MCF 10A (cell line): ENCODE measurements at places on chromosomes 3 and 15.

GRCh38 chr3:50971487-50971924, 296.8 kb downstream of the DOCK3 start:
- DNase-seq = peak; percentile 59

GRCh38 chr15:91992945-91993344, 139.4 kb downstream of the SLCO3A1 start:
- no peak for DNase-seq

- peak; percentile 76 for DNase-seq
Observed at GRCh38 chr3:179558742-179559364, 3.9 kb upstream of the ACTL6A start.

- no peak for DNase-seq
Observed at GRCh38 chr15:65300924-65301441, 3.5 kb upstream of the RNU5B-1 start.

GRCh38 chr15:40511472-40512133, 40.8 kb downstream of the CHST14 start:
- DNase-seq = peak; percentile 48

GRCh38 chr3:151371526-151371925, 13.0 kb downstream of the P2RY12 start:
- no peak for DNase-seq

- peak; percentile 88 for DNase-seq
Observed at GRCh38 chr15:70023064-70023768, 74.5 kb downstream of the TLE3 start.

- DNase-seq = no peak
Observed at GRCh38 chr15:37133602-37134001, 33.3 kb upstream of the MEIS2 start.

DNA sequence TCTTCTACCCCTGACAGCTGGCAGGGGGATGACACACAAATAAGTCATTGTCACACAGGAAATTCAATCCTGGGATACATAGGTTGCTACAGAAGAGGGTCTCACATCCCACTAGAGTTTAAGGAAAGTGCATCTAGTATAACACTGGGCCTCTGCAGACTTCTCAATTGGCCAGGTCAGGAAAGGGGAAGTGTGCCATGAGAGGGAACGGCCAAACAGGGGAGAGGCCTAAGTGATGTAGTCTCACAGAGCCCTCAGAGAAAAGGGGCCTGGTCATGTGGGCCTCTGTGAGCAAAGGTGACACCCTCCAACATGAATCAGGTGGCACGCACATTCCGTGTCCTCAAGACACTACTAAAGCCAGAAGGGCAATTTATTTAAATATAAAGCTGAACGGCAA, 11.2 kb downstream of the ZXDC start:
- no peak for DNase-seq

DNA sequence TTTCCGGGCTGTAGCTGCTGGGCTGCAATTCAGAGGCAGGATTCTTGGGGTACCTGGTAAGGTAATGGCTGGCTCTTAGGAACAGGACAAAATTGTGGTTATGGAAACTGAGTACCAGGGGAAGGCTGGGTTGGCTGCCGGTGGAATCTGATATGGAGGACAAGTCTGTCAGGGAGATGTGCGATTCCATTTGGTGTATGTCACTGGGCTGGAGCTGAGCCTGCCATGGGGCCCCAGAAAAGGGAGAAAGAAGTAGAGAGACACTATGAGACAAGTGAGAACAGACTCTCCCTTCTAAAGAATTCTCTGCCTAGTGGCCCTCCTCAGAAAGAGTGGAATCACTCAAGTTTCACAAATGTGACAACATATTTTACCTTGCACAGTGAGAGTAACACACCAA, 368.2 kb upstream of the ROPN1 start:
- no peak for DNase-seq

DNA sequence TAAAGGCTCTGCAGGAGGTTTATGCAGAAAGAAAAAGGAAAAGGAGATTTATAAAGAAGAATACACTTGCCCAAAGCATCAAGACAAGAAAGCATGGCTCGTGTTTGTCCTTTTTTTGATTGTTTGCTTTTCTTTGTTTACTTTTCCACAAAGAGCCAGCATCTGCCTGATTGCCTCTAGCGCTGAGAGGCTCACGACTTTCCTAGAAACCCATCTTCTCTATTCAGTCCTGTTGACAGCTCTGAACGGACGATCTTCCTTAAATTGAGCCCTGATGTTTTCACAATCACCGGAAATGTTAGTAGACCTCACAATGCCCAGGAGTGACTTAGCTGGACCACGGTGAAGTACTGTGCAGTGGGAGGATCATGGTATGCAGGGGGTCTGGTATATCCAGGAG, 12.4 kb downstream of the GP5 start:
- DNase-seq = no peak

GRCh38 chr3:192570315-192570714, 157.0 kb downstream of the FGF12 start:
- no peak for DNase-seq

DNA sequence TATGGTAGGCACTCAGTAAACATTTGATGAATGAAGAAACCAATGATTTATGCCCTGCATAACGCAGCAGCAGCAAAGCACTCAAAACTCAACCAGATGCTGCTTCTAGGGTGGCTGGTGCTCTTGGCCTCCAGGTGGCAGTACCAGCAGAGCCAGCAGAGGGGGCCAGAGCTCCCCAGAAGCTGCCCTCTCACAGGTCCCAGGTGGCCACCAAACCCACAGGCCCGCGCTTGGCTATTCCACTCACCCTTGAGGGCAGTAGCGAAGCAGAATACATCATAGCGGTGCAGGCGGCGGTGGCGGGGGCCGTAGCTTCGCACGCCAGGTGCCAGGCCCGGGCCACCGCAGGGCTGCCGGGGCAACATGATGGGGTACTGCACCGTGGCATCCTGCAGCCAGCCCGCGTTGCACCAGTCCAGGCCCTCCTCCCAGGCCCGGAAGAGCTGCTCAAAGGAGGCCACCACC, 16.6 kb downstream of the HAPLN3 start:
- DNase-seq = peak; percentile 55

DNA sequence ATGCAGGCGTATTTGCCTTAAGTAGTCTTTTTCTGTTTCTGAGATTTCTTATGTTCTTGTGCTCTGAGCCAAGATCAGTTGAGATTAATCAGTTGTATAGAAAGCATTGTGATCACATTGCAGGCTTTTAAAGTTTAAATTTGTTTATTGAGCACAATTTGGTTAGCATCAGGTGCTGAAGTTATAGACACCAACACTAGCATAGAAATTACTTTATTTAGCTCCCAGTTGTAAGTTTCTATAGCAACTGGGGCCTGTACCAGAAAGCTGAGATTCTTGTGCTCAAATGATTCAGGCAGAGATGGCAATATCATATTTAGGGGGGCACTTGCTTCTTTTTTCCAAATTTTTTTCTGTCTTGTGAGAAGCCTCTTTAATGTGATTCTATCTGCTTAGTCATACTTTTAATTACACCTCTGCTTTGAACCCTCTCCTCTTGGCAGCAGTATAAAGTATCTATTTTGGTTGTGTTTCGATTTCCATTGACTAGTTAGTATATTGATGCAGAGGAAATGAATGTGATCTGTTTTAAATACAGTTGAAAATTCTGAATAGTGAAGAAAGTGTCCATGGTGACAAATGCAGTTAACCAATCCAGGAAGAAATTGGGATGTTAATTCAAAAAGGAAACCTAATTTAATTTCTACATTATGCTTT, 241.7 kb upstream of the GBE1 start:
- no peak for DNase-seq

GRCh38 chr15:71051539-71051938, 63.7 kb upstream of the THSD4 start:
- DNase-seq = no peak

DNA sequence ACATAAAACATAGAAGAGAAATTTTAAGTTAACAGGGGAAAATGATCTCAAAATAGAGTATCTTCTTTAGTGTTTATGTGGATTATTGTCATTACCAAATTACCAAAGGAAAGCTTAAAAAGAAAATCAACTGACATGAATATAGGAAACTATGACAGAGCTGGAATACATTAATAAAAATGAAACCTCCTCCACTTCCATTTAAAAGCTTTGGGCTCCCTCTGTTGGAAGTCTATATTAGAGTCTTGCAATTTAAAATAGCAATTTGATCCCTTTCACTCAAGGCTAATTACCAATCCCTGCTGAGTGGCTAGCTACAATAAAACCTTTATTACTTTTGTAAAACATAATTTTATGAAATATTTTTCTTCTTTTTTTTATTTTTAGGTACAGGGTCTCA, 61.4 kb upstream of the IMPG2 start:
- DNase-seq = peak; percentile 51

GRCh38 chr15:20340931-20341661, 200.5 kb downstream of the GOLGA6L6 start:
- no peak for DNase-seq

- peak; percentile 17 for DNase-seq
Observed at GRCh38 chr3:47404955-47405790, 24.4 kb downstream of the PTPN23 start.

DNA sequence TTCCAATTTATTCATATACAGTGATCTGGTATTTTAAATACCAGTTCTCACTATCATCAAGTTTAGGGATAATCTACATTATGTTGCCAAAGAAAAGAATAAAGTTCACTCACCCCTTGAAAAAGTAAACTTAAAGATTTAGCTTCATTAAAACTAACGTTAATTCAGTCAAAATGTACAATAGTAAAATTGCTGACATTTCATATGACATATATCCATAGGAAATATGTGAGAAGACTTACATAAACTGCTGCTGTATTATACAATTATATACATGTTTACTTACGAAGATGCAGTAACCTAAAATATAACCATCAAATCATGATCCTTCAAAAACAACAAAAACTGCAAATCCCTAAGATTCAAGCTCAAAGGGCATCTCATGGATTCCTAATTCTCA, 44.0 kb downstream of the ATR start:
- no peak for DNase-seq

DNA sequence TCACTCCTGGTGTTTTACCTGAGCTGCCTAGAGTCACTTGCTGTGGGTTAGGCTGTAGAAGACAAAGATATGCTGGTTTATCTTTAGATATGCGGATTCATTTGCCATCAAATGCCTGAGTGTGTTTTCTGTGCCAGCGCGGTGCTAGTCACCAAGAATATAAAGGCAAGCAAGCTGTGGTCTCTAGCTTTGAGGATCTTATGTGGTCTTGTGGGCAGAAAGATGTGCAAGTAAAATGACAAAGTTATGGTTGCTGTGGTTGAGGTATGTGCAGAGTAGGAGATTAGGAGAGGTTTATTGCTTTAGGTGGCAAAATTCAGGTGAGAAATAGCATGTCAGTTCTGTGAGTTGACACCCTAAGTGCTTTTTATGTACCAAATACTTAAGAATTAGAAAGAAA, 94.2 kb downstream of the CGNL1 start:
- DNase-seq = no peak

- peak; percentile 49 for DNase-seq
Observed at GRCh38 chr3:107643038-107643883, 120.5 kb downstream of the BBX start.

- peak; percentile 29 for DNase-seq
Observed at GRCh38 chr3:40337136-40338108, 27.9 kb downstream of the EIF1B start.

- DNase-seq = no peak
Observed at GRCh38 chr3:177488740-177489139, 291.5 kb upstream of the TBL1XR1 start.

DNA sequence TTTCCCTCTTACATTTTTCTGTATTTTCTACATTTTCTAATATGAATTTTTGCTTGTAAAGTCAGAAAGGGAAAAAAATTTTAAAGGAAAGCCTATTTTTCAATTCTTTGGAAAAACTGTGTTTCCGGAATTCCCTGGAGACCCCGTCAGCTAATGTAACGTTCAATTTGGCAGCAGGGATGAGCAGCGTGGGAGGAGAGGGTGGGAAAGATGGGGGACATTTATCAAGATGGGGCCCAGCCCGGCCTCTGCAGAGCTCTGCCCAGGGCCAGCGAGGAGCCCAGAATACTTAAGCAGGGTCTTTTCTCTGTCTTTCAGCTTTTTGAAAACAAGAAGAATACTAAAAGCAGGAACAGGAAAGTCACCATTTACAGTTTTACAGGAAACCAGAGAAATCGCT, 129.0 kb downstream of the LRRK1 start:
- DNase-seq = no peak

- DNase-seq = peak; percentile 65
Observed at GRCh38 chr15:22930782-22931484, 49.2 kb downstream of the CYFIP1 start.

DNA sequence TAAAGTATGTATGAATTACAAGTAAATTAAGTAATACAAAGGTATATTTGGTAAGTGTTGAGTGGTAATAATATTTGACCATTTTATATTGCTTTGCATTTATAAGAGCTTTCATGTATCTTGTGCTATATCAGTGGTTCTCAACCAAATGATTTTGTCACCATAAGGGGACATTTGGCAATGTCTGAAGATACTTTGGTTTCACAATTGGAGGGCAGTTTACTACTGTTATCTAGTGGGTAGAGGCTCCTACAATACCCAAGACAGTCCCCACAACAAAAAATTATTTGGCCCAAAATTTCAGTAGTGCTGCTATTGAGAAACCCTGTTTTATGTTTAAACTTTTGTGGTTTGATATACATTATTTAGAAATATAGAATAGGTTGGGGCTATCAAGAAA, 14.6 kb downstream of the TRPC1 start:
- no peak for DNase-seq

- peak; percentile 63 for DNase-seq
Observed at GRCh38 chr15:40233727-40234577, 4.9 kb upstream of the PAK6 start.

- DNase-seq = no peak
Observed at GRCh38 chr3:47541583-47542108, 28.1 kb upstream of the ELP6 start.

- no peak for DNase-seq
Observed at GRCh38 chr3:2661078-2661477, 449.1 kb downstream of the IL5RA start.

DNA sequence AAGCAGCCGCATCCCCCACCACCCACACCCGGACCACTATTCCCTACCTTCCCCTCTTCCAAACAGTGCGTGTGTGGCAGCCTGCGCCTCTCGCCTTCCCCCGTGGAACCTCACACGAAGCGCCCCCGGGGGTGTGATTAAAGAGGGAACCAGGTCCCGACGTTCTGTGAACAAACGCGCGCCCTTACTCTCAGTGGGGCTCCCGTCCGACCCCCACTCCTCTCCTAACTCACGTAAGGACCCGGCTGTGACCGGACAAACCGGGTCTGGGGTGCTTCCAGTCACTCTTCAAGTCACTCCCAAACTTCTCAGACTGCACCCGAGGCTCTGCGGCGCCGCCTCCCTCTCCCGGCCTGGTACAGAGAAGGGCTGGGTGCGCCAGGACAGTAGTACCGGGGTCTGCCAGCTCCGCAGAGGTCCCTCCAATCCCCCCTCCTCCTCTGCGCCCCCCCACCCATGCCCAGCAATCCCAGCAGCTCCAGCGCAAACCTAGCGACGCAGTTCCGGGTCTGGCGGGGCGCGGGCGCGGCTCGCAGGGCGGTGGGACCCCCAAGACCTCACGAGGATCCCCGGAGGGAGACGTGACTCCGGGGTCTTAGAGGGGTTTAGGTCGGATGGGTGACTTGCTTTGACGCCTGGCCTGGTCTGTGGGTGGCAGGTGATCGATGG, 574 bp downstream of the DUOXA1 start:
- no peak for DNase-seq

- no peak for DNase-seq
Observed at GRCh38 chr3:140443806-140444205, 234.1 kb upstream of the TRIM42 start.

GRCh38 chr15:47731230-47731629, 13.9 kb downstream of the SEMA6D start:
- DNase-seq = no peak

GRCh38 chr3:103684904-103685303, 1250.1 kb downstream of the ZPLD1 start:
- no peak for DNase-seq

GRCh38 chr3:36905545-36905944, 39.3 kb downstream of the TRANK1 start:
- DNase-seq = no peak

- peak; percentile 63 for DNase-seq
Observed at GRCh38 chr15:80660119-80660518, 35.0 kb upstream of the ABHD17C start.
